ENCODE measurements at places on chromosomes 3 and 15.

DNA sequence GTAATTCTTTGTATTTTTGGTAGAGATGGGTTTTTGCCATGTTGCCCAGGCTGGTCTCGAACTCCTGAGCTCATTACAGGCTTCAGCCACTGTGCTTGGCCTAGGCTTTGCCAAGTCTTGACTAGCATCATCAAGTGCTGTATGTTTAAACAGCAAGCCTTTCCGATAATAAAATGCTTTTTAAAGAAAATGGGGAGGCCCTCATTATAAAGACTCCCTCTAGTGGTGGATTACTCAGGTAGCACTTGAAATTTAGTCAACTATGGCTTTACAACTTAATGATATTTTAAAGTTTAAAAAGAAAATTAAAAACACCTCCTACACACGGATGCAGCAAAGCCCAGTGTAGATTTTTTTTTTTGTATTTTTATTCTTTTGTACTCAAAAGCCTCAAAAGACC is 213.6 kb downstream of the GAP43 start:
- DNase-seq, result no peak

DNA sequence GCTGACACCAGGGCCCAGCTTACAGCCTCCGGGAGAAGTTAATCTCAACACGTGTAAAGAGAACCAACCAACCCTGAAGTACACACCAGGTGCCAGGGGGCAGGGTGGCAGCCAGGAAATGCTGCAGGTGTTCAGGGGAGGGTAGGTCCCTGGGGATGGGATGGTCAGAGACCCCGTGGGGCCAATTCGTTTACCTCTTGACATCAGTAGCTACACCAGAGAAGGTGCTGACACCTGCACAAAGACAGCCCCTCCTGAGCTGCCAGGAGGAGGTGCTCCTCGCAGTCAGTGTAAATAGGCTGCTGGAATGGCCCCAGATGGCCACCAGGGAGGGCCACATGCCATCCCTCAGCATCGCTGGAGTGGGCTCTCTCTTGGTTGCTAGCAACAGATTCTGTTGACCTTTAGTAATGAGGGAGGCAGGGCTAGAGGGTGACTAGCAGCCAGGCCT is 52.8 kb downstream of the CORO2B start:
- no peak for DNase-seq

DNA sequence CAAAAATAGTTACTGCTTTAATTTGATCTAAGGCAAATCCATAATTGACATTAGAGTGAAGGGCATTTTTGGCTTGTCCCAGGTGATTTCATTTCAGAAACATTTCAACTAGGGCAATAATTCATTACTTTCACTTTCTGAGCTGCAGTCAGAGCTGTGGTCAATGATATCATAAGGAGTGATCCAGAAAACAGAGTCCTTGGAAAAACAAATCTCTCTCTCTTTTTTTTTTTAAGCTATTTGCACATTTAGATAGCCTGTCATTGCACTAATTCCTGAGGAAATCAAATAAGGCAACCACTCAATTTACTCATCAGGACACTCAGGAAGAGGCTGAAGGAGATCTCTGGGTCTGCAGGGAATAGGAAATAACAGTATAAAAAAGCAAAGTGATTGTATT is 269.5 kb upstream of the LRRC3B start:
- DNase-seq, result no peak

DNA sequence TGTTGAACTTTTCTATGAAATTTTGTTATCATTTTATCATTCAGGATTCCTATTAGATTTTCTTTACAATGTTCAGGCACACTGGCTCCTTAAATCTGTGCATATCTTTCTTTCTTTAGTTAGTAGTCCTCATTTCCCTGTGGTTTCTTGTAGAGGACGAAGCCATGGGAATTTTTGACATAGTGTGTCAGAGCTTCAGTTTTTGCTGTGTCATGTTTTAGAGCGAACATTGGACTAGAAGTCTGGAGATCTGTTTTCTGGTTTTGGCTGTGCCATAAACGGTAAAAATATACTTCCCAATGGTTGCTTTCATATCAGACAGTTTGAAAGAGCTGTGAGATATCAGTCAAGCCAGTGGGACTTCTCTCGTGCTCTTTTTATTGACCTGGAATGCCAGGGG is 105.2 kb downstream of the CHCHD4 start:
- no peak for DNase-seq

DNA sequence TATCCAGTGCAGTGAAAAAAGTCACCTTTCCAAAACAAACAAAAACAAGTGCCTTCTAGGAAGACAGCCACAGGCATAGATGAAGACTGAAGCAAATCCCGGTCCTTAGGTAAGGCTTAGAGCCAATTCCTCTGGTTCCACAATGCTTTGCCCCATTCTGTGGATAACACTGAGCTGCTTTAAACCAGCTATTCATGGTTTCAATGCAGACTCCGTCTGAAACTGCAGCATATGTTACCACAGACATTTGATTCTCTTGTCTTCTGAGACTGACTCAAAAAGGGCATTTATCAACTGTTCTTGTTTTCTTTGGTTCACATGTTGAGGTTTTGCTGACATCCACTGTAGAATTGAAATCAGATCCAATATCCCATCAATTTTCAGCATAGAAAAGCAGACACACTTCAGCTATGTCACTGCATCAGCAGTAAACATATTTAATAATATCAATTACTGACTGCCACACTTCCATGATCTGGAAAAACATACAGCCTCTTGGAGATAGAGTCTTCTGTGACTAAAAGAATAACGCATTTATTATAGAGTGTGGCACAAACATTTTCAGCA is 659.3 kb downstream of the ROBO2 start:
- no peak for DNase-seq
